Large intestine (tissue), 12 donors: ENCODE measurements at places on chromosomes 7 and 10. TPM values are rescaled to one million over a fixed set of nuclear protein-coding genes. Genes with fewer than 3 reads are reported as not detected.

The AKR1C3 gene
- polyA plus RNA-seq: 4.1 TPM

DNA sequence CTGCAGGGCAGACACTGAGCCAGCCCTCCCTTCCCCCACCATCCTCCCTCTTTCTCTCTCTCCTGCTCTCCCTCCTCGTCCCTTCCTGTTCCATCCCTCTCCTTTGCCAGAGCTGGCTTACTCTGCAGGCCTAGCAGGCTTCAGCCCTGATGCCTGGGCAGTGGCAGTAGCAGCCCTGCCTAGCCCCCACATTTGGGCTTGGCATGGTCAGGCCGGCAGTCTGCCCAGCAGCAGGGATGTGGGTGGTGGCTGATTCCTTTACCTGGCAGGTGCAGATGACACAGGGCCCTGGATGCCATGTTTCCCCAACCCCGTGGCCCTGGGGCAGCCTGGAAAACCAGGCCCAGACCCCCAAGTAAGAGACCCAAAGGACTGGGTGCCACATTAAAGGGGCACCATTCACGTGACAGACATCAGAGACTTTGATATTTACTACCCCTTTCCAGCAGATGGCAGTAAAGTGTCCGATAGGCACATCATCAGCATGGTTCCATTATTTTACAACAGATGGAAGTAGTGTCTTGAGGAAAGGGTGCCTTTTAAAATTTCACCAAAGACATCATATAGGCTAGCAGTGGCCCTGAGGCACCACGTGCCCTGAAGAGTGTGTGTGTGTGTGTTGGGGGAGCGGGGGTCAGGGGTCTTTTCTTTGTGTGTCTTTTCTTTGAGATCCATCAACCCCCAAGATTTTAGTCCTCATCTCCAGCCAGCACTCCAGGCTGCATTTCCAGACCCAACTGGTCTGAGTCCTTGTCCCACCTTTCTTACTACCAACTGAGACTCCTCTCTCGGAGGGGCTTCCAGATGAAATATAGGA, 5.9 kb downstream of the KCP start:
- peaks cover 3% of the 10 kb centered on the region for H3K4me1 ChIP-seq
- peaks cover 20% of the 10 kb centered on the region for H3K27me3 ChIP-seq
- no peak for DNase-seq
- no peaks in the 10 kb centered on the region for H3K36me3 ChIP-seq

DNA sequence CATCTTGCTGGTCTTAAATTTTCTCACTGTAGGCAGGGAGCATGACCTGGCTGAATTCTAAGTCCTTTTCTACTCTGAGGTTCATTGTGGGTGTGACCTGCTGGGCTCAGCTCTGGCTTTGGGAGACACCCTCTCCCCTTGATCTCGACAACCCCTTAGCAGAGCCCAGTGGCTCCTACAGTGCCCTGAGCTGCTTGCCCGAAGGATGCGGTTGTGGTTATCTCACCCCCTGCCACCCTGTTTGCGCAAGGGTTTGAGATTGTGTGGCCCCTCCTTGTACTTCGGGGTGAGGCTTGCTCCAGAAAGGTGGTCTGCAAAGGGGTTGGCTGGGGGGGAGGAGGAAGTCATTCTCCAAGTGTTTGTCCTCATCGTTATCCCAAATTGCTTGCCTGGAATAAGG, 55.3 kb downstream of the TCF7L2 start:
- H3K27ac ChIP-seq: no peak overlapping the region
- no peak for DNase-seq
- no peak overlapping the region for H3K4me3 ChIP-seq
- no peaks in the 10 kb centered on the region for H3K27me3 ChIP-seq
- H3K4me1 ChIP-seq: peaks cover 46% of the 10 kb centered on the region

DNA sequence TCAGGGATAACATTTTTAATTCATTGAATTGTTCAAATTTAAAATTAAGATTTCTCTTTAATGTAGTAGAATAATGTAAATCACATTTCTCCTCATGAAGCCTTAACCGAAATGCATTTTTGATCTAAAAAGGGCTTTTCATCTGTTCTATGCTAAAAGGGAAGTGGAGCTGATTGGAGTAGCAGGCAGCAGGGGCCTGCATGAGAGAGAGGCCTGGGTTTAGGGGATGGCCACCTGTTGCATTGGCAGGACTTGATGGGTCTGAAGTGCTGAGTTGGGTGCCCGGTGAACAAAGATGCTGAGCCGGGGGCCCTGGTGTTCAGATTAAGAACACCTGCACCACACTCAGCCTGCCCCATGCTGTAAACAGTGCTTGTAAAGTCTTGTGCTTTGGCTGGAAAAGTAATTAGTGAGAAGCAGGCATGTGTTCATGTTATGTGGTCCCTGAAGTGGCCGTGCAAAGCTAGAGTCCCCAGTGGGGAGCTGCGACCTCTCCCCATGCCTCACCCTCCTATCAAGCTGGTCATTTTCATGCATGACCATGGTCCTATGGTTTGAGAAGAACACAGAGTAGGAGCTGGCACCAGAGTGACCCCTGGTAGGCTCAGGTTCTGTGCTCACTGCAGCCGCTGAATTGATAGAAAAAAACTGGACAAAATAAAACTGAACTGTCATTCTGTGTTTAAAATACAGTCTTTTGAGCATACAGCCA, 124.3 kb downstream of the ADCY1 start:
- H3K4me1 ChIP-seq: no peaks in the 10 kb centered on the region
- no peaks in the 10 kb centered on the region for H3K36me3 ChIP-seq
- no peak overlapping the region for H3K27ac ChIP-seq

DNA sequence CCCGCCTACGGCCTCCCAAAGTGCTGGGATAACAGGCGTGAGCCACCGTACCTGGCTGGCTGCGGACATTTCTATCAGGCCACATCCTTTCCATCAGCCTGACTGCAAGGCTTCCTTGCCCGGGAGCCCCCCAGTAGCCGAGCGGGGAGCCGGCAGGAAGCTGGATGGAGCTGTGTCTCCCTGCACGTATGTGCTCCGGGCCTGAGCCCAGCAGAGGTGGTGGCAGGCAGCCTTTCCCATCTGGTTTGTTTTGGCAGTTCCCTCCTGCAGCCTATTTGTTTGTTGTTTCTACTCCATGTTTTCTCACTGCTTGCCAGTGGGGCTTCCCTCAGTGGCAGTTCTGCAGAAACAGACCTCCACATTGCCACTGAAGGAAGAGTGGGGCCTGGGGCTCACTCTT, 5.4 kb downstream of the POP7 start:
- H3K4me1 ChIP-seq: peaks cover 16% of the 10 kb centered on the region
- no peaks in the 10 kb centered on the region for H3K36me3 ChIP-seq
- no peaks in the 10 kb centered on the region for H3K27me3 ChIP-seq
- H3K4me3 ChIP-seq: no peak overlapping the region

DNA sequence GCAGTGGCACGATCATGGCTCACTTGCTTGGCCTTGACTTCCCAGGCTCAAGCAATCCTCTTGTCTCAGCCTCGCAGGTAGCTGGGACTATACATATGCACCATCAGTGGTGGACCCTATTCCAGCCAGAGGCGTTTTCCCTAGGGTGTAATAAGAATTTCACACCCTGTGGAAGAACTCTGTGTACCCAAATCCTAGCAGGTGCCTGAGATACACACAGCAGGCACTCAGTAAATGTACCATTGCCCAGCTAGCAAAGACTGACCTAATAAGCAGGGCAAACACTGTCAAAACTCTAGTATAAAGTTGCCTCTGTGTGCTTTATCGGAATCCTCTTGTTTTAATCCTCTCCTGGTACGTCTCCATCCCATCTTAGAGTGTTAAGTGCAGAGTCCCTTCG, 33.7 kb upstream of the BHLHA15 start:
- no peak overlapping the region for H3K27ac ChIP-seq
- H3K4me1 ChIP-seq: no peaks in the 10 kb centered on the region
- no peaks in the 10 kb centered on the region for H3K27me3 ChIP-seq
- peaks cover 28% of the 10 kb centered on the region for H3K36me3 ChIP-seq
- no peak for DNase-seq

DNA sequence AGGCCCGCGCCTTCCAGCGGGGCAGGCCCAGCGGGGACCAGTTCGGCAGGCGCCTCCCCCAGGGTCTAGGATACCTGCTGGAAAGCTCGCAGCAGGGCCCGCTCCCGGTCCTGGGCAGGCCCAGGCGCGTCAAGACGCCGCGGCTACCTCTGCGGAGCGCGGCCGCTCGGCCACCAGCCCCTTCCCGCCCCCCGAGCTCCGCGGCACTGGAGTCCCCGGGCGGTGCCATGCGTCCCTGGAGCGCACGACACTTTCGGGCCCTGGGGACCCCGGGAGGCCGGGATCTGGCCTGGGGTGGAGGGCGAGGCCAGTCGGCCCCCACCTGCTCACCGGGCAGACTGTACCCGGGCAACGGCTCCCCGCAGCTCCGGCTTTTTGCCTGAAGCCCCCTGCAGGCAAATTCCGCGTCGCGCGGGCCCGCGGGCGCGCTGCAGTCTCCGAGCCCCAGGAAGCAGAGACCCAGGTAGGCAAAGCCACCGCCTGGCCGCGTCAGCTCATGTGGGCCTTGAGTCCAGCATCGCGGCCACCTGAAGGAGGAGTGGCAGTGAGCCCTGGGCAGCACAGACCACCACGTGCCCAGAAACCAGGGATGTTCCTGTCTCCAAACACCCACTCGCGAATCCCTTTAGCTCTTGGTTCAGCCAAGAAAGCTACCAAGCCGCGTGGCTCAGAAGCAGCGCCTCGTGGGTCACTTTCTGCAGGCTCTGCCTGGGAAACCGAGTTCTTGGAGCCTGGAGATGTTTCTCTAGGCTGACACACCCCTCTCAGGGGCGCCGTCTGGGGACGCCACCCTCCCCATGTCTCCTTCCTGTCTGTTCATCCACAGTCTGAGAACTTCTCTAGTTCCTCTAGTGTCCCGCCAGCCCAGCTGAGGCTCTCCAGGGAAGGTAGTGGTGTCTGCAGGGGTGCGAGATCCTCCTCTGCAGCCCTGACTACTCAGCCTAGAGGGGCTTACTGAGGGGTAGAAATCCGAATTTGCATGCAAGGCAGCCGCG, 46.1 kb upstream of the APBB1IP start:
- peaks cover 16% of the 10 kb centered on the region for H3K27me3 ChIP-seq
- no peaks in the 10 kb centered on the region for H3K36me3 ChIP-seq
- H3K4me1 ChIP-seq: no peaks in the 10 kb centered on the region
- no peak overlapping the region for H3K4me3 ChIP-seq

The ASZ1 gene
- not detected for polyA plus RNA-seq

DNA sequence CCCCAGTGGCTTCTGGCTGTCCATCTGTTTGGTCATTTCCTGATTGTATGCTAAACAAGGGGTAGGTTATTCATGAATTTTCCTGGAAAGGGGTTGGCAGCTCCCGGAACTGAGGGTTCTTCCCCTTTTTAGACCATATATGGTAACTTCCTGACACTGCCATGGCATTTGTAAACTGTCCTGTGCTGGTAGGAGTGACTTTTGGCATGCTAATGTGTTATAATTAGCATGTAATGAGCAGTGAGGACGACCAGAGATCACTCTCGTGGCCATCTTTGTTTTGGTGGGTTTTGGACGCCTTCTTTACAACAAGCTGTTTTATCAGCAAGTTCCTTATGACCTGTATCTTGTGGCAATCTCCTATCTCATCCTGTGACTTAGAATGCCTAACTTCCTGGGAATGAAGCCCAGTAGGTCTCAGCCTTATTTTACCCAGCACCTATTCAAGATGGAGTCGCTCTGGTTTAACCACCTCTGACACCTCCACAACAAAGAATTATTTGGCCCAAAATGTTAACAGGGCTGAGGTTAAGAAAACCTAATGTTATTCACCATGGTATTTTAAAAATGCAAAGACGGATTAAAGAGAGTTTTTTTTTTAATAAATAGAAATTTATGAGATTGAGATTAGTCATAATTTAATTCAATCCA, 2.4 kb upstream of the PTN start:
- H3K4me1 ChIP-seq: no peaks in the 10 kb centered on the region
- H3K27ac ChIP-seq: no peak overlapping the region
- DNase-seq: no peak
- peaks cover 4% of the 10 kb centered on the region for H3K27me3 ChIP-seq
